ENCODE measurements at places on chromosomes 1 and 21. TPM values are rescaled to one million over a fixed set of nuclear protein-coding genes. Genes with fewer than 3 reads are reported as not detected.

The GJA8 gene
- total RNA-seq: not detected

The IGSF9 gene
- 0.25 TPM for total RNA-seq

The GJB5 gene
- 0.15 TPM for total RNA-seq

The MTHFR gene
- 4.4 TPM for total RNA-seq

The KLHL17 gene
- total RNA-seq: 11.1 TPM

The ETV3L gene
- not detected for total RNA-seq

The RNU1-4 gene
- 6.1 TPM for total RNA-seq

The HTR6 gene
- total RNA-seq: 0.18 TPM

The OR2T33 gene
- not detected for total RNA-seq

The S100A5 gene
- total RNA-seq: 0.80 TPM

The TAF13 gene
- 42.4 TPM for total RNA-seq

The SH2D5 gene
- 16.5 TPM for total RNA-seq

The IKBKE gene
- total RNA-seq: 6.7 TPM

The ITLN1 gene
- total RNA-seq: not detected

The MFSD2A gene
- total RNA-seq: 7.0 TPM

The S100A7 gene
- not detected for total RNA-seq

The CRNN gene
- not detected for total RNA-seq

The F11R gene
- 81.0 TPM for total RNA-seq

The SHE gene
- 0.10 TPM for total RNA-seq

The OPTC gene
- not detected for total RNA-seq

The IRF6 gene
- 0.15 TPM for total RNA-seq

The TTC39A gene
- 1.6 TPM for total RNA-seq

The BMP8B gene
- 5.3 TPM for total RNA-seq

The SH3BGR gene
- total RNA-seq: 1.3 TPM

The TIE1 gene
- 0.02 TPM for total RNA-seq

The RCSD1 gene
- total RNA-seq: not detected

The TNFAIP8L2 gene
- not detected for total RNA-seq

The JAK1 gene
- 154 TPM for total RNA-seq

The SPRR2B gene
- not detected for total RNA-seq

The NEGR1 gene
- total RNA-seq: not detected

The EXTL2 gene
- total RNA-seq: 7.7 TPM

The ATP6V1G3 gene
- total RNA-seq: not detected

Measured in A549 treated with Hydrocortisone at 1 μM for 4 hours (cell line).